ENCODE measurements at places on chromosomes 2 and 18.

DNA sequence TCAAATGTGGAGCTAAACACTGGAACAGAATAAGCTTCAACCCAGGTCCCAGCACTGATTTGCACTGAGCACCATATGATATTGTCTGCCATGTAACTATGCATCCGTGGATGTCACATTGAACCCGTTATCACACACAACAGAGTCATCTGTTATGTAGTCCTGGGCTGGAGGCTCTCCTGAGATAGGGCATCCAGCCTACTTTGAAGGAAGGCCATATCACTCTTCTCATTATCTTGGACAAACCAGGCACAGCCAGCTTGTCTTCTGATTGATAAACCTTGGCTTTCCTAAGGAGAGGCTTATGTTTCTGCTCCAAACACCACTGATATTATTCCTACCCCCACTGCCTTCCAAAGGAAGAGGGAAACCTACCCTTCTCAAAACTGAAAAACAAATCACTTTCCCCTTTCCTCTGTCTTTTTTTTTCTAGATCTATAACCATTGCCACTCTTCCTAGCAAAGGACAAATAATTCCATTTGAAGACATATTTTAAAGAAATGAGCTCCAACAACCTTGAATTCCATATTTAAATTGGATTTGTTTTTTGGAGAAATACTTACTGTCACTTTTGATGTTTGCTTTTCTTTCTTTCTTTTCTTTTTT is 16.4 kb downstream of the RSAD2 start:
- DNase-seq = no peak
- H3K27me3 ChIP-seq = no peaks in the 10 kb centered on the region
- H3K27ac ChIP-seq = no peak overlapping the region

- no peaks in the 10 kb centered on the region for H3K27me3 ChIP-seq
- no peaks in the 10 kb centered on the region for H3K36me3 ChIP-seq
- no peak for DNase-seq
Observed at GRCh38 chr2:224951723-224952481, 90.4 kb downstream of the DOCK10 start.

- DNase-seq = no peak
- H3K4me1 ChIP-seq = no peaks in the 10 kb centered on the region
- no peaks in the 10 kb centered on the region for H3K27me3 ChIP-seq
- H3K4me3 ChIP-seq = no peak overlapping the region
- no peak overlapping the region for H3K27ac ChIP-seq
- no peaks in the 10 kb centered on the region for H3K36me3 ChIP-seq
Observed at GRCh38 chr2:126878601-126879000, 20.1 kb upstream of the TEX51 start.

- no peaks in the 10 kb centered on the region for H3K4me1 ChIP-seq
- H3K27ac ChIP-seq = no peak overlapping the region
- no peaks in the 10 kb centered on the region for H3K27me3 ChIP-seq
- no peak overlapping the region for H3K4me3 ChIP-seq
Observed at GRCh38 chr2:27420996-27421395, 7.4 kb upstream of the NRBP1 start.

DNA sequence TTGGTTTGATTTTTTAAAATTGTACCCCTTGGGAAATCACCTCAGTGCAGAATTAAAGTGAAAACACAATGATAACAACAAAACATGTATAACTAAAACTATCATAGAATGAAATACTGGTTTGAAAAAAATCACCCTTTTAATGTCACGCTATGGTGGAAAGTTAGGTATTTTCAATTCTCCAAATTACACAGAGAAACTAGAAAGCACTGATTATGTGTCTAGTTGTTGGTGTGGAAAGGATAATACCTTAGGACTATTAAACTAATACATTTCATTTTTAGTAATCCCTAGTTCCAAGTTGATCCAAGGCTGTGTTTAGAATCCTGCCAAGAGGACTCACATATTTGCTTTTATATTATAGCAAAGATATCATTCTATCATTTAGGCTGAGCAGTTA is 71.2 kb downstream of the NUP35 start:
- no peak overlapping the region for H3K4me3 ChIP-seq
- no peak for DNase-seq
- no peaks in the 10 kb centered on the region for H3K4me1 ChIP-seq
- H3K27ac ChIP-seq = no peak overlapping the region
- peaks cover 4% of the 10 kb centered on the region for H3K36me3 ChIP-seq

DNA sequence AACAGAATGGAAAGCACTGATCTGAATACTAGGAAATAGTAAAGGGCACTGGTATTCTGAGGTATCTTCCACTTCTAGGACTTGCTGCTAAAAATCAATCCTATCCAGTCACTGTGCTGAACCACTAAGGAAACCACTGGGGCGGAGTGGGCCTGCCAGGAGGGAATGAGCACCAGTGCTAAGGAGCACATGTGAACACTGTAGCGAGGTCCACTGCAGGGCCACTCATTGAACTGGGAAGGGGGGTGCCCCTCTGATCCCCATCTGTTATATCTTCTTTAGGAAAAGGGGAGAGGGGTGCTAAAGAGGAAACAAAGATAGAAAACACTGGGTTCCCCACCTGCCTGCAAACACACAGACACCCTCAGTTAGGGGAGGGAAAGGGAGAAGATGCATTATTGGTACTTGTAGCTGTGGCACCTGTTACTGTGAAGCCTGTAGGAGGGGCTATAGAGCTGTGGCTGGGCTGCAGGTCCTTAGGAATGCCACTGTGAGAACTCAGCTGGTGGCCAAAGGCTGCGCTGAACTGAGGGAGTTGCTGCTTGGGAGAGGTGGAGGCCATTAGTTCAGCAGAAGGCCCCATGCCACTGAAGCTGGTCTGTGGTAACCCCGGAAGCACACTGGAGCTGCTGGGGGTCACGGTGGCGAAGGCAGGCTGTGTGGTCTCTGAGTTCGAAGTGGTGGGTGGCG is 81.8 kb downstream of the INO80D start:
- no peaks in the 10 kb centered on the region for H3K27me3 ChIP-seq
- H3K4me1 ChIP-seq = no peaks in the 10 kb centered on the region
- peaks cover 32% of the 10 kb centered on the region for H3K36me3 ChIP-seq
- H3K27ac ChIP-seq = no peak overlapping the region
- H3K4me3 ChIP-seq = no peak overlapping the region
- DNase-seq = no peak

DNA sequence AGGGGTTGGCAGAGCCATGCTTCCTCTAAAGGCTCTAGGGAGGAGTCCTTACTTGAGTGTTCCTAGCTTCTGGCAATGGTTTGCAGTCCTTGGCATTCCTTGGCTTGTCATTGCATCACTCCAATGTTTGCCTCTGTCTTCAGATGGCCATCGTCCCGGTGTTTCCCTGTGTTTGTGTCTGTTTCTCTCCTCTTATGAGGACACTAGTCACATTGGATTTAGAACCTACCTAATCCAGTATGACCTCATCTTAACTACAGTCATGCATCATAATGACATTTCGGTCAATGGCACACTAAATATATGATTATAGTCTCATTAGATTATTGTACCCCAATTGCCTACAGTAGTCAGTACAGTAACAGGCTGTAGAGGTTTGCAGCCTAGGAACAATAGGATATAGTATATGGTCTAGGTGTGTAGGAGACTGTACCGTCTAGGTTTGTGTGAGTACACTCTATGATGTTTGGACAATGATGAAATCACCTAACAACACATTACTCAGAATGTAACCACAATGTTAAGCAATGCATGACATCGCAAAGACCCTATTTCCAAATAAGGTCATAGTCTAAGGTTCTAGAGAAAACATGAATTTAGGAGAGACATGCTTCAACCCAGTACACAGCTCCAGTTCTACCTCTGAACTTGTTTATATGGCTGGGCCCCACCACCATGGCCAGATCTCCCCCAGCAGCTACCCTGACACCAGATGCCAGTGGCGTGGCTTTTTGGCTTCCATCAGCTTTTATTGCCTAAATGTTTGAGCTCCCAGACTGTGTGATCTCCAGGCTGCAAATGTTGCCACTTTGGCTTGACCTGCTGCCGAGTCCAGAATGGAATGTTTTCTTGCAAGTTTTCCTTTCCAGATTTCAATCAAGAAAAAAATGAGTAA is 22.1 kb downstream of the SRD5A2 start:
- no peaks in the 10 kb centered on the region for H3K36me3 ChIP-seq
- no peak overlapping the region for H3K27ac ChIP-seq
- no peak for DNase-seq
- H3K27me3 ChIP-seq = no peaks in the 10 kb centered on the region
- H3K4me1 ChIP-seq = no peaks in the 10 kb centered on the region
- no peak overlapping the region for H3K4me3 ChIP-seq

DNA sequence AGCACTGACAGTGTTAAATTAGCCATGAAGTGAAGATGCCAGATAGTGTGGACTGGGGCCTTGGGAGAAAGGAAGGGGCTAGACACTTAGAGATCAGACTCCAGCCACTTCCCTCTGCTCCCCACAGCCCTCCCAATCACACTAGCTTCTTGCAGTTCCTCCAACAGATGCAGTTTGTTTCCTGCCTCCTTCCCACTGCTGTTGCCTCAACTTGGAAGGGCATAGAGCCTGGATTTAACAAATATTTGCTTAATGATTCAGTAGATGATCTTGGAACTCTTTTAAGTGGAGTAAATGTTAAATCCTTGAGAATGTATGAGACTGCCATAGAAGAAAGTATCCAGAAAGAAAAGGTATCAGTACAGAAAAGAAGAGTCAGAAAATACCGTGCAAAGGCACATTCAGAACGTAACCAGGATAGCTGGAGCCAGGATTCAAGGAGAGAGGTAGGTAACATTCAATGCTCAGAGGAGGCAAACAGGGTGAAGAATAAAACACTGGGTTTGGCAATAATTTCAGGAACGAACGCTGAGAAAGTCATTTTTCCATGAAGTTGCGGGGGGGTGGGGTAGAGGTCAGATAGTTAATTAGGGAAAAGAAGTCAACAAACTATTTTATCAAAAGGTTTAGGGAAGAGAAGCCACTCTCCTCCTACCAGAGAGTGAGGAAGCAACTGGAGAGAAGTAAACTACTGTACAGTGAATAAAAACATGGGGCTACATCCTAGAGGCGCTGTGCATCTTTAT is 1.3 kb upstream of the BZW1 start:
- no peaks in the 10 kb centered on the region for H3K27me3 ChIP-seq
- peak overlapping the region; percentile 98 for H3K27ac ChIP-seq
- DNase-seq = no peak
- H3K4me3 ChIP-seq = peak overlapping the region; percentile 81
- H3K4me1 ChIP-seq = peaks cover 41% of the 10 kb centered on the region
- peaks cover 20% of the 10 kb centered on the region for H3K36me3 ChIP-seq

DNA sequence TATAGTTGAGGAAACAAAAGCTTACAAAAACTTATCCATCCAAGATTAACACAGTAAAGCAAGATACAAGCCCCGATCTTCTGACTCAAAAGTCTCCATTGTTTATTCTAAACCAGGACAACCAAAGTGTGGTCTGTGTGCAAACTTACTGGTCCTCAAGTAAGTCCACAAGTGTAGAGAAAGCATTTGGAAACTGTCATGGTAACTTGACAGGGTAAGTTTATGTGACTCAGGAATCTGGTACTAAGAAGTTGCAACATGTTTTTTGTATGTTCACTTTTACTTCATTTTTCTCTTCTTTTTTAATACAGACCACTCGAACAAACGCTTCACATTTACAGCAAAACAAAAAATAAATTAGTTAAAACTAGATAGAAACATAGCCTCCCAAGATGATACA is 9.4 kb downstream of the MBD2 start:
- no peak overlapping the region for H3K27ac ChIP-seq
- no peak overlapping the region for H3K4me3 ChIP-seq
- H3K4me1 ChIP-seq = no peaks in the 10 kb centered on the region
- no peak for DNase-seq
- H3K36me3 ChIP-seq = no peaks in the 10 kb centered on the region
- no peaks in the 10 kb centered on the region for H3K27me3 ChIP-seq

DNA sequence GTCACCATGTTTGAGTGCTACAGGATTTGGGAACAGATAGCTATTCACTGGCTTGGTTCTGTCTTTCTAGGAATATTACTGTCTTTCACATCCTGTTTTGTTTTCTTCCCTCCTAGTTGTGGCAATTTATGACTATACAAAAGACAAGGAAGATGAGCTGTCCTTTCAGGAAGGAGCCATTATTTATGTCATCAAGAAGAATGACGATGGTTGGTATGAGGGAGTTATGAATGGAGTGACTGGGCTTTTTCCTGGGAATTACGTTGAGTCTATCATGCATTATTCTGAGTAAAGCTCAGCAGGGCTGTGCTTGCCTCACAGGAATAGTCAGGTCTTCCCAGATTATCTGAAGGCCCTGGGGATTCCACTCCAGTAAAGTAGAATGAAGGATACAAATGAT is 98.9 kb downstream of the ABI2 start:
- no peaks in the 10 kb centered on the region for H3K4me1 ChIP-seq
- H3K27ac ChIP-seq = no peak overlapping the region
- DNase-seq = no peak
- H3K36me3 ChIP-seq = peaks cover 15% of the 10 kb centered on the region

DNA sequence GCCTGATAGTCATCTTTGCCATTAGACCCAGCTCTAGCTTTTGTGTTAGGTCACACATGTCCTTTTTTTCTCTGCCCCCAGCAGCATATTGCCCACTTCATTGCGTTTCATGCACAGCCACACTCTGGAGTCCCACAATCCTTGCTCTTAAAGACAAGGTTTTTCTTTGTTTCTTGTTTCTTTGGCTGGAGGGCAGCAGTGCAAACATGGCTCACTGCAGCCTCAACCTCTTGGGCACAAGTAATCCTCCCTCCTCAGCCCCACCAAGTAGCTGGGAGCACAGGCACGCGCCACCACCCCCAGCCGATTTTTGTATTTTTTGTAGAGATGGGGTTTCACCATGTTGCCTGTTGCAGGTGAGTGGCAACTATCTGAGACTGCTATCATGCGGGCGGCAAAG is 16.9 kb upstream of the PAPOLG start:
- no peak overlapping the region for H3K27ac ChIP-seq
- no peak for DNase-seq
- no peak overlapping the region for H3K4me3 ChIP-seq
- no peaks in the 10 kb centered on the region for H3K36me3 ChIP-seq
- no peaks in the 10 kb centered on the region for H3K27me3 ChIP-seq
- no peaks in the 10 kb centered on the region for H3K4me1 ChIP-seq

DNA sequence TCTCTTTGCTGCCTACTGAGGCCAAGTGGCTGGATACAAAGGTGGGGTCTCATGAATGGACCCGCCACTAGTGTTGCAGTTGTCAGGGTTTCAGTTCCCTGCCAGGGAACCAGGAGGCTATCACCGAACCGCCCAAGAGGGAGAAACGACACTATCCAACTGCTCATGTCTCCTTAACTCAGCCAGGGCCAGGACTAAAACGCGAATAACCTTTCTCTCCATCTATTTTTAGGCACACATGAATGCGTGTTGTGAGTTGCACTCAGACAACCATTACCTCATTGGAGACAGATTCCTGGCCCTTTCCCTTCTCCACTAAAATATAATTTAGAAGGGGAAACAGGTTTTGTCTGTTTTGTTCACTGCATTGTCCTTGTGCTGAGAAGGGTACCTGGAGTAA is 559.5 kb downstream of the SOCS6 start:
- no peak overlapping the region for H3K27ac ChIP-seq
- no peaks in the 10 kb centered on the region for H3K4me1 ChIP-seq
- no peak overlapping the region for H3K4me3 ChIP-seq
- H3K36me3 ChIP-seq = no peaks in the 10 kb centered on the region

- H3K27ac ChIP-seq = no peak overlapping the region
- no peaks in the 10 kb centered on the region for H3K27me3 ChIP-seq
- no peaks in the 10 kb centered on the region for H3K4me1 ChIP-seq
- no peak for DNase-seq
- H3K36me3 ChIP-seq = no peaks in the 10 kb centered on the region
- H3K4me3 ChIP-seq = no peak overlapping the region
Observed at GRCh38 chr2:25881764-25882163, 3.5 kb upstream of the ASXL2 start.

- no peak overlapping the region for H3K27ac ChIP-seq
- no peaks in the 10 kb centered on the region for H3K4me1 ChIP-seq
- DNase-seq = no peak
- no peaks in the 10 kb centered on the region for H3K36me3 ChIP-seq
- no peaks in the 10 kb centered on the region for H3K27me3 ChIP-seq
- no peak overlapping the region for H3K4me3 ChIP-seq
Observed at GRCh38 chr2:238857959-238858358, 10.1 kb downstream of the TWIST2 start.
